ENCODE measurements at places on chromosomes 5 and 9.

DNA sequence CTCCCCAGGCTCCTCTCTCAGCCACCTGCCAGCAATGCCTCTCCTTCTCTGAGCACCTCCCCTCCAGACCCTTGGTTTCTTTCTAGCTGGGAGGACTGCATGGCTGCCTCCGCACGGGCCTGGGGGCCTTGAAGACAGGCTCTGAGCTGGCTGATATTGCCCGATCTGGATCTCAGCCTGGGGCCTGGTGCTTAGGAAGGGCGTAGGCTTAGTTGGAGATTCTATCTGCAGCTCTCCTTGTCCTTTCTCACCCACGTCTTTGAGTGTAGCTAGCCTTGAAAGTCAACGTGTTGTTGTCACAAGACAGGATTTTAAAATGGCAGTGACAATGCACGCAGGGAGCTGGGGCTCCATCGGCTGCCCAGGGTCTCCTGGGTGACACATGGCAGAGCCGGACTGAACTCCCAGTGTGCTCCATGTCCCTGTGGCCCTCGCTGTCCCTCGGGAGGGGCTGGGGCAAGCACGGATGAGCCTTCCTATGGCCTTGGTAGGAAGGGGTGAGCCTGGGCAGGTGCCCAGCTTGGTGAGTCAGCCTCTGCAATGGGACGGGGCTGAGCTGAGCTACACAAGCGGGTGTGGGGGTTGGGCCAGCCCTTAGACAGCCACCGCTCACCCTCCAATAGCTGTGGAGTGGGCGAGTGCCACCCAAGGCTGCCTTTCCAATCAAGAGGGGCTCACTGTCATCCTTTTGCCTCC, 9.4 kb downstream of the ADAMTSL2 start:
- no peak for DNase-seq

DNA sequence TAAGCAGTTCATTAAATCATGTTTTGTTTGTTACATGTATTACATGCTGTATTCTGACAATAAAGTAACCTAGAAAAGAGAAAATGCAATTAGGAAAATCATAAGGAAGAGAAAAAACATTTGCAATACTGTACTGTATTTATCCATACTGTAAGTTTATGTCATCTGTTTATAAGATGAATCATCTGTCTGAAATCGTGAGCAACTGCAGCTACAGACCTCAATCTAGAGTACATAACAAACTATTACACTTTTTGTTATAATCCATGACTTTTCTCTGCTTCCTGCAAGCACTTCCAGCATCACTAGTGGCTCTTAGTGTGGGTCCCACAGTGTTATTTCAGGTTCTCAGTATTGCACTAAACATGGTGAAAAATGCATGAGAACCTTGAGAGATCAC, 144.4 kb upstream of the NR4A3 start:
- DNase-seq = no peak

- peak; percentile 74 for DNase-seq
These were observed 290.0 kb downstream of the ACTL7B start for GRCh38 chr9:108565651-108566378.

DNA sequence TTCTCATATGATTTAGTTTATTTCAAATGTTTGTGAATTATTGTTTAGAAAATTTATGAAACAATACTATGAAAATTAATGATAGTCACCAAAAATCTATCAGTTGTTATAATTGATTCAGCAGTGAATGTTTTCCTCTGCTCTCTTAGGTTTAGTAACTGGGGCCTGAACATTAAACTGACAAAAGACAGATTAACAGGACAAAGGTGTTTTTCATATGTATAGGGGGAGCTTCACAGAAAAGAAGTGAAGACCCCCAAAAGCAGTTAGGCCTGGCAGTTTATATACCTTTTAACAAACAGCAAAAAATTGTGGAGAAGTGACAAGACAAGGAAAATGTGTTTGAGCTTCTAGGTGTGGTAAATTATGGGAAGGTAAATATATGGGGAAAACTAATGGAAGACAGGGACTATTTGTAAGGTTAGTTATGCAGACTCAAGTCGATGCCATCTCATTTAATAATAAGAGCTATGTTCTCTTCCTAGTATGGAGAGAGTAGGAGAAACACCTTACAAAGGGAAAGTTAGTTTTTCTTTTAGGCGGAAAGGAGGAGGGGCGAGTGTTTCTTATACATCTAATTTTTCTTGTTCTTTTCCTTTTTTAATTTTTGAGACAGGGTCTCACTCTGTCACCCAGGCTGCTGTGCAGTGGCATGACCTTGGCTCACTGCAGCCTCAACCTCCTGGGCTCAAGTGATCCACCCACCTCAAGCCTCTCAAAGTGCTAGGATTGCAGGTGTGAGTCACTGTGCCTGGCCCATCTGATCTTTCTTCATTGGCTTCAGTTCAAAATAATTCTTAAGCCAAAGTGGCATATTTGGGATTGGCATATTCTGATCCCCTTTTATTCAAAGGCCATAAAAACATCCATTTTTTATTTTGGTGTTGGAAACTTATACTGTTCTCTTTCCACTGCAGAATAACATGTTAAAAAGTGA, 77.8 kb downstream of the C9orf153 start:
- no peak for DNase-seq

GRCh38 chr5:9140711-9141110, 405.2 kb downstream of the SEMA5A start:
- no peak for DNase-seq
